Stimulated activated CD4-positive, alpha-beta T cell treated with anti-CD3 and anti-CD28 coated beads, Interleukin-12 subunit alpha, Interleukin-12 subunit beta, amount 100 ng/mL, for 24 hours (primary cell): ENCODE measurements at places on chromosomes 11 and 22.

- no peak for DNase-seq
These were observed 562.4 kb downstream of the OPCML start for GRCh38 chr11:132969892-132970291.

GRCh38 chr11:13073119-13073981, 64.2 kb downstream of the RASSF10 start:
- no peak for DNase-seq

DNA sequence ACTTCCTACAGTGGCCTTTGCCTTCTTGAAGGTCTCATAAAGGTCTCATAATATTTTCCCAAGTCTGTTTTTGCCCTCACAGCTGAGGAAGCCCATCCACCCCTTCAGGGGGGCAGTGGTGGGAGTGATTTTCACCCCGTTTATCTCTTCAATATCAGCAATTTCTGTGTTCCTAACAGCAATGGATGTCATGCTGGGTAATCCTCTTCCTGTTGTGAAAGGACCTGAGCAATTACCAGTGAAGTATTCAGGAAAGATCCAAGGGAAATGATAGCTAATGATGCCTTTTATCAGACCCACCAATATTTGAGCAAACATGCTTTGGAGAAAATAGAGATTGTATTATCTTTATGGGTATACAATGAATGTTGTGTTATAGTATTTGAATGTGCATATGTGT, 226.9 kb downstream of the INSC start:
- no peak for DNase-seq

DNA sequence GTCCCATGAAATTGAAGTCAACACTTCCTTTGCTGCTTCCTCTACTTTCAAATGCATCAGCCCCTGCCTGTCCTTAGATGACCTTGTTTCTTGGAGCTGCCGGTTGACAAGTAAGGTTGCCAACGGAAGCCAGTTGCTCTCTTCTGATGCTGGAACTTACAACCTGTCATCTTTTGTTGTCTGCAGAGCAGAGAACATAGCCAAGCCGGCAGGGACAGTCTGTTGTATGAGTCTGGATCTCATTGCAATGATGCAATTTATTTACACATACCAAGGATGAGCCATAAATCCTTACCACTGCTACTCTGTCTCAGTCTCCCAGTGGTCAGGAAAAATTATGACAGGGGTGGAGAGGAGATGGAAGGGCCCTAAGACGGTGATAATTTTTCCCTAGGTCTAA, 151.4 kb downstream of the BLID start:
- DNase-seq = no peak

DNA sequence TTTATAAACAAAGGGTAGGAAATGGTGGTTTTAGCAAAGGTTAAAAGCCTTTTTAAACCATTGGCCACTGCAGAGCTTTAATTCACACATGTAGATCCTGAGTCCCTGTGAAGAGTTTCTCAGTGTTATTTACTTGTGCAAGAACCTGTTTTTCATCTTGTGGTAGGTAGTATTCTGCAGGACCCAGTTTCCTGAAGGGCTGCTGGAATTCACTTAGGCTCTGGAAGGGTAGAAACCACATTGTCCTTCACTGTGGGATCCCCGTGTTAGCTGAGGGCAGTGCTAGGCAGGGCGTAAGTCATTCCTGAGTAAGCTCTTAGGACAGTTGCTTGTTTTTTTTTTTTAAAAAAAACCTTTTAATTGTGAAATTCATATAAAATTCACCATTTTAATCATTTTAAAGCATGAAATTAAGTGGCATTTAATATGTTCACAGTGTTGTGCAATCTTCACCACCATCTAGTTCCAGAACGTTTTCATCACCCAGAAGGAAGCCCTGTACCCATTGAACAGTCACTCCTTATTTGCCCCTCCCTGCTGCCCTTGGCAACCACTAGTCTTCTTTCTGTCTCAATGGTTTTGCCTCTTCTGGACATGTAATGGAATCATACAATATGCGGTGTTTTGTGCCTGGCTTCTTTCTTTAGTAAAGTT, 77.7 kb downstream of the C22orf31 start:
- no peak for DNase-seq

DNA sequence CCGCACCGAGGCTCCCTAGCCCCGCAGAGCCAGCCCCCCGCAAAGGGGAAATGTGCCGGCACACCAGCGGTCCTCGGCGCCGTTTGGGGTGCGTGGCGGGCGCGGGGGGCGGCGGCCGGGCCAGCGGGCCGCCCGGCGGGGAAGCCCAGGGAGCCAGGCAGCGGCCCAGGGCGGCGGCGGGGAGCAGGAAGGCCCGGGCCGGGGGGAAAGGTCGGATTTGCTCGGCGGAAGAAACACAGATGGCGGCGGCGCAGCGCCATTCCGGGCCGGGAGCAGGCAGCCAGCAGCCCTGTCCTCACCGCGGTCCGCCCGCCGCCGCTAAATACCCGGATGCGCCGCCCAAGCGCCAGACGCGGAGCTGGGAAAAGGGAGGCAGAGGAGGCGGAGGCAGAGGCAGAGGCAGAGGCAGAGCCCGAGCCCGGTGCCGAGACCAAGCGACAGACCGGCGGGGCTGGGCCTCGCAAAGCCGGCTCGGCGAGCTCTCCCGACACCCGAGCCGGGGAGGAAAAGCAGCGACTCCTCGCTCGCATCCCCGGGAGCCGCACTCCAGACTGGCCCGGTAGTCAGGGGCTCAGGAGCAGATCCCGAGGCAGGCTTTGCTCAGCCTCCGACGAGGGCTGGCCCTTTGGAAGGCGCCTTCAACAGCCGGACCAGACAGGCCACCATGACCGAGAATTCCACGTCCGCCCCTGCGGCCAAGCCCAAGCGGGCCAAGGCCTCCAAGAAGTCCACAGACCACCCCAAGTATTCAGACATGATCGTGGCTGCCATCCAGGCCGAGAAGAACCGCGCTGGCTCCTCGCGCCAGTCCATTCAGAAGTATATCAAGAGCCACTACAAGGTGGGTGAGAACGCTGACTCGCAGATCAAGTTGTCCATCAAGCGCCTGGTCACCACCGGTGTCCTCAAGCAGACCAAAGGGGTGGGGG, 2.6 kb upstream of the GCAT start:
- peak; percentile 65 for DNase-seq

DNA sequence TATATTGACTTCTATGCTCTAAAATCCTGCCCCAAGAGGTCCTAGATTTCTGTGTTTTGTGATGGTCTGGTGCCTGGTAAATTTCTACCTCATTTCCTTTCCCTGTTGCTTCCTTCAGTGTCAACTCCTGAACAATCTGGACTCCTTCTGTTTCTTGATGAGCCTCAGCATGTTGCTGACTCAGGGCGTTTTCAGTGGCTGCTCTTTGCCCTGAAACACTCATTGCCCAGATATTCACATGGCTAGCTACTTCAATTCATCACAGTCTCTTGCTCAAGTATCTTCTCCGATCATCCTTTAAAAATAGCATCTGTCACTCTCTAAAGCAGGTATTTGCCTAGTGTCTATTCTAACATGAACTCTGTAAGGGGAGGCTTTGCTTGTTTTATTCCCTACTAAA, 526.3 kb upstream of the RAG2 start:
- no peak for DNase-seq
